ENCODE measurements at places on chromosomes 11 and 22.

GRCh38 chr22:30425616-30426387, at the start of gene MTFP1:
MTFP1 (plus strand) TSS chr22:30425768; CDS start chr22:30425880, 112 bp downstream.
- no peak for DNase-seq

- DNase-seq, result no peak
Measured at GRCh38 chr22:23565305-23565914, 14.7 kb downstream of the IGLL1 start.

DNA sequence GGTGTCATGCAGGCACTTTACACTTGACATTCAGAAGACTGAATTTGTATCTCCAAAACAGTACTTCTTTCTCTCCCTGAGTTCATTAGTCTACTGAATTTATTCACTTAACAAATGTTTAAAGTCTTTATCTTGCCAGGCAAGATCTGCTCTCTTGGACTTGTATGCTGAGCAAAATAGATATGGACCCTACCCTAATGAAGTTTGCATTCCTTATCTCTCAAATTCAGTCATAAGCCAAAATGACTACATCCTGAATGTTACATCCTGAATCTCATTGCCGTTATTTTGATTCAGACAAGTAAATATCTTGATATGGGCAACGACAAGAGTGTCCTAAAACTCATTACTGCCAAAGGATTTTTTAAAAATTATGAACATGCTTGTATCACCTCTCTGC, 29.7 kb downstream of the FAR1 start:
- no peak for DNase-seq

- no peak for DNase-seq
Measured at GRCh38 chr22:33515795-33516194, 404.5 kb downstream of the LARGE1 start.

- DNase-seq, result no peak
Measured at GRCh38 chr11:88555829-88556202, 218.3 kb upstream of the CTSC start.

DNA sequence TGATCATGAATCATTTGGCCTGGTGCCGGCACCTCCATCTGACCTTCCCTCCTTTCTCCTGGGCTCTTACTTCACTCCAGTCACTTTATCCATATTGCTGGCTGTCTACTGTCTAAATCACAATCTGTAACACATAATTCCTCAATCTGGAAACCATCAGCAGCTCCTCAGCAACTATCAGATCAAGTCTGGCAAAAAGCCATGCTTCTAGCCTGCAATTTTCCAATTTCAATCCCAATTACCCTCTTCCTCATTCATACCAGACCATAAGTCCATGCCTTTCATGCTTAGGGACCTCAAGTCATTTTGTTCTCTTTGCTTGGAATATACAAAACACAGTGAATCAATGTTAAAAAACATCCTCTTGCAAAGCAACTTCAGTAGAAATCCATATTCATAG, 882.8 kb upstream of the ANO3 start:
- DNase-seq, result no peak

GRCh38 chr22:33710326-33710725, 209.9 kb downstream of the LARGE1 start:
- DNase-seq, result no peak

GRCh38 chr11:65589444-65590239, 6.0 kb downstream of the KCNK7 start:
- DNase-seq, result no peak

GRCh38 chr11:34855754-34856095, 60.5 kb downstream of the APIP start:
- DNase-seq, result no peak

- no peak for DNase-seq
Measured at GRCh38 chr22:30175690-30176288, 70.8 kb downstream of the LIF start.

DNA sequence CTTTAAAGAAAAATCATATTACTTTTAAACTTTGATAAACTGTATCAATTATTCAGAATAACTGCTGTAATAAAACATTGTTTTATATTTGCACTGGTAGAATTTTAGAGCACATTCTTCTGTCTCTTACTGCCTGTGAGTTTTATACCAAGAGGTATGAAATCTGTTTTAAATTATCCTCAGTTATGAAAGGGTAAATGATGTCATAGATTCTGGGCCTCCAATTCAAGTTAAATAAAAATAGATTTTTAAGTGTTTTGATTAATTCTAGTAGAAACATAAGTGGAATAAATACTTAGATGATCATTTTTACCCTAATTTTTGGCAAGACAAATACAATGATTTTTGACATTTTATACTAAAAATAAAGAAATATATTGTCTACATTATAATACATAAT, 93.0 kb downstream of the GUCY1A2 start:
- DNase-seq, result no peak

GRCh38 chr11:88178191-88178590, 2.9 kb upstream of the RAB38 start:
- no peak for DNase-seq

- no peak for DNase-seq
Measured at GRCh38 chr11:119909495-119909894, 180.5 kb upstream of the NECTIN1 start.

GRCh38 chr11:73585834-73586575, 11.9 kb downstream of the FAM168A start:
- DNase-seq, result no peak

DNA sequence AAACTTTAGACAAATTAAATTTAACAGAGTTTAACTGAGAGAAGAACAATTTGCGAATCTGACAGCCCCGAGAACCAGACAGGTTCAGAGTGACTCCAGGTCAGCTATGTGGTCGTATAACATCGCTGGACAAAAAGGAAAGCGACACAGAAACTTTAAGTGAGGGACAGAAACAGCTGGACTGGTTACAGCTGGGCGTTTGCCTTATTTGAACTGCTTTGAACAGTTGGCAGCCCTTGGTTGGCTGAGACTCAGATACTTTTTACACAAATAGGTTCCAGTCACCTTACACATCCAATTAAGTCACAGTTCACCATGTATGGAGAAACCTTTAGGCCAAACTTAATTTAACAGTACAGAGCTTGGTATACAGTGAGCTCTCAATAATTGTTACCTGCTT, 436.9 kb downstream of the GUCY1A2 start:
- no peak for DNase-seq

GRCh38 chr22:45507798-45508197, 5.1 kb downstream of the FBLN1 start:
- no peak for DNase-seq

GRCh38 chr11:45279645-45280044, 6.5 kb downstream of the SYT13 start:
- no peak for DNase-seq

DNA sequence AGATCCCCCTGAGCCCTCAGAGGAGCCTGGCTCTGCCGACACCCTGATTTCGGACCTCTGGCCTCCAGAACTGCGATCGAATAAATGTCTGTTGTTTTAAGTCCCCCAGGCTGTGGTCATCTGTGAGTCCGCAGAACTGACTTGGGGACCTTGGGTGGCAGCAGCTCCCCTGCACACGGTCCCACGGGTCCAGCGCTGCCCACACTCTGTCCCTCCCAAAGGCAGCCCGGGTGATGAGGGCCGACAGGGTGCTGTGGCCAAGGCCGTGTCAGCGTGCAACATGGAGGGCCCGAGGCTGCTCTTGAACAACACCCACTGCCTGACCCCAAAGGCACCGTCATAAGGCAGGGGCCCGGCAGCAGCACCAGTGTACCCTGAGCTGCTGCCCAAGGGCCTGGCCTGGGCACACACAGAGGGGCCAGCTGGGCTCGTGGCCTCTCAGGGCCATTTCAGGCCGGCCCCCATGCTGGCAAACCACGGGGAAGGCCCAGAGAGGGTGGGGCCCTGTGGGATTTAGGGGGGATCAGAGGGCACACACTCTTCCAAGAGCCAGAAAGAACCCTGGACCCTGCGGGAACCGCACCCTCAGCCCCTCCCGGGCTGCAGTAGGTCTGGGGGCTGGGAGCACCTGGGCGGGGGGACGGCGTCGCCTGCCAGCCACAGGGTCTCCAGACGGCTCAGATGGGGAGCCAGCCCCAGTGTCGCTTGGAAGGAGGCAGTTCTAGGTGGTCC, 77.1 kb upstream of the PRR5 start:
- DNase-seq, result no peak

Data from SK-N-MC (cell line).